ENCODE measurements at places on chromosomes 16 and 17.

GRCh38 chr17:10109146-10109545 is 89.3 kb downstream of the GAS7 start:
- no peak for DNase-seq

GRCh38 chr16:140175-140857 is 1.8 kb upstream of the NPRL3 start:
- DNase-seq: no peak

- no peak for DNase-seq
Observed at GRCh38 chr17:44268709-44269534, 987 bp upstream of the SLC4A1 start.

- DNase-seq: no peak
Observed at GRCh38 chr17:74571621-74572270, 4.4 kb upstream of the CD300H start.

- no peak for DNase-seq
Observed at GRCh38 chr17:82489117-82489516, 30.4 kb upstream of the FOXK2 start.

- no peak for DNase-seq
Observed at GRCh38 chr16:84740596-84741116, 40.9 kb downstream of the USP10 start.

DNA sequence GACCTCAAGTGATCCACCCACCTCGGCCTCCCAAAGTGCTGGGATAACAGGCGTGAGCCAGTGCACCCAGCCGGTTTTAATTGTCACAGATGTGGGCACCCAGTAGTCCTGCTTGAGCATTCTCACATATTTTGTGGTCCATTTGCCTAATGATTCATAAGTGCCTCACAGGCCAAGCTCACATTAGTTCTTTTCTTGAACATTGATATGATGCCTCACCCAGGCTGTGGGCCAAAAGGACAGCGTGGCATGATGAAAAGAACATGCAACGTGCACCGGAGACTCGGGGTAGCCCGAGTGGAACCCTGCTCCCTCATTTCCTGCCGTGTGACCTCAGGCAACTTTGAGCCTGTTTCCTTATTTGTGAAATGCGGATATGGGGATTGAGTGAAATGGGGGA is 181.9 kb downstream of the SNX29 start:
- DNase-seq: no peak

- DNase-seq: no peak
Observed at GRCh38 chr17:7208027-7208571, 11.5 kb downstream of the DLG4 start.

GRCh38 chr17:57985675-57985974 is 2.4 kb downstream of the VEZF1 start:
- no peak for DNase-seq

DNA sequence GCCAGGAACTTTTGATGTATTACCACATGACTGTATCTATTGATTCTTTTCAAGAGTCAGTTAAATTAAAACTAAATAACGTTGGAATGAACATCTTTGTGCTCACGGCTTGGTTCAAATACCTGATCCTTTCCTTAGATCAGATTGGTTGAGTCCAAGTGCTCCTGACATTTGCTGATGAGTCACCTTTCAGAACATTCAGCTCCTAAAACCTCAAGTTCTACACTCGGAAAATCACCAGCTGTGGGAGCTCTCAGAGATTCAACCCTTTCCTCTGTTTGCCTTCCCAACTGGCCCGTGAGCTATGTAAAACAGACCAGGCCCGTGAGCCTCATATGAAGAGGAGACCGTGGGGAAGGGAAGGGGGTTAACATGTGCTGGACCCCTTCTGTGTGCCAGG is 68.1 kb downstream of the RTN4RL1 start:
- no peak for DNase-seq

DNA sequence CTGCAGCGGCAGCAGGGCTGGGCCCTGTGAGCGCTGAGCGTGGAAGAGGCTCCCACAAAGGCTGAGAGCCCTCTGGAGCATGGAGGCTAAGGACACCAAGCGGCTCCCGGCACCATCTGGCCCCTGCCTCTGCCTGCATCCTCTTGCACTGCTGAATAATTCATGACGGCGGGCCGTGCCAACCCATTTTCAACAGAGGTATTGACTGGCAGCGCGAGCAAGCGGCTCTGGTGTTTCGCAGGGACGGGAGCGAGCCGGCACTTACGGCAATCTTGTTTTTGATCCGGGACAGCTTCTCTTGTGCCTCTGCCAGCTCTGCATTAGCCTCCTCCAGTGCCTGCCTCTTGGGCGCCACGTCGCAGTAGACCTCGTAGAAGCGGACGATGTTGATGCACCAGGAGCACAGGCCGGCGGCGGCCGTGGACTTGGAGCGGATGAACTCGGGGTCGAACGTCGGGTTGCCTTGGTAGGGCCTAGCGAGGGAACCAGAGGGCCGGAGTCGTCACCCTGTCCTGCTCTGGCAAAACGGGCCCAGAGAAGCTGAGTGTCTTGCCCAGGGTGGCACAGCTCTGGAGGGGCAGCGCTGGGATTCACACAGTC is 80.4 kb downstream of the PGS1 start:
- no peak for DNase-seq

DNA sequence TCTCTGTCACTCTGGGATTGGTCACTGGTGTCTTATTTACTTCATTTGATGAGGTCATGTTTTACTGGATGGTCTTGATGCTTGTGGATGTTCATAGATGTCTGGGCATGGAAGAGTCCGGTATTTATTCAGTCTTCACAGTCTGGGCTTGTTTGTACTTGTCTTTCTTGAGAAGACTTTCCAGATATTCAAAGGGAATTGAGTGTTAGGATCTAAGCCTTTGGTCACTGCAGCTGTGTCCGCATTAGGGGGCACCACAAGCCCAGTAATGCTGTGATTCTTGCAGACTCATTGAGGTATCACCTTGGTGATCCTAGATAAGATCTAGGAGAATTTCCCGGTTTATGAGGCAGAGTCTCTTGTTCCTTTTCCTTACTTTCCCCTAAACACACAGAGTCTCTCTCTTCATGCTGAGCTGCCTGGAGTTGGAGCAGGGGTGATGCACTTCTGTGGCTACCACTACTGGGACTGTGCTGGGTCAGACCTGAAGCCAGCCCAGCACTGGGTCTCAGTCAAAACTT is 214.7 kb downstream of the SPECC1 start:
- no peak for DNase-seq

DNA sequence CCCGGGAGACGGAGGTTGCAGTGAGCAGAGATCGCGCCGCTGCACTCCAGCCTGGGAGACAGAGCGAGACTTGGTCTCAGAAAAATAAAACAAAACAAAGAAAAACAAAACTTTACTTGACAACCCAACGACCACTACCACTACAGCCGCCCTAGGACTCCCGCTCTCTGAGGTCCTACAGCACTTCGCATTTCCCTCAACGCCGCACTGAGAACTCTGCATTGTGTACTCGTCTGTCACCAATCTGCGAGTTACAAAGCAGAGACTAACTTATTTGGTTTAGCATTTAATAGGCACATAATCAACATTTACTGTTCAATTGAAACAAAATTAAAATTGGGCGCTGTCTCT is 479 bp upstream of the ZNF207 start:
- DNase-seq: no peak

DNA sequence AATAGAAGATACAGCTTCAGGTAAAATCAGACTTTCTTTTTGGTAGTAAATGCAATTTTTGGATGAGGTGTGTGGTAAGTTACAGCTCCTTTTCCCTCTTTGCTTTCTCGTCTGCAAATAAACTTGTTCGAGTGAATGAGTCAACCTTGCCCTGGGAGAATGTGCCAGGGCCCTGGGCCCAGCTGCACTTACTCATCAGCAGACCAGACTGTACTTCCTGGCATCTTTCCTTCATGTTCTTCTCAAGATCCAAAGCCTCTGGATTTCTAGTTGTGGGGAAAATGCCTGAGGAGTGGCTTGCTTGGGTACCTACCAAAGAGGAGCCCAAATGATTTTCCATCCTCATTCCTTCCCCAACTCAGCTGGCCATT is 5.4 kb upstream of the G6PC1 start:
- no peak for DNase-seq

GRCh38 chr17:73476890-73477350 is 165.1 kb upstream of the CDC42EP4 start:
- DNase-seq: no peak

GRCh38 chr17:15944759-15945526 is at the start of gene ADORA2B:
Gene ADORA2B (plus strand): TSS chr17:15945130. CDS start chr17:15945249, 119 bp downstream.
- DNase-seq: no peak

DNA sequence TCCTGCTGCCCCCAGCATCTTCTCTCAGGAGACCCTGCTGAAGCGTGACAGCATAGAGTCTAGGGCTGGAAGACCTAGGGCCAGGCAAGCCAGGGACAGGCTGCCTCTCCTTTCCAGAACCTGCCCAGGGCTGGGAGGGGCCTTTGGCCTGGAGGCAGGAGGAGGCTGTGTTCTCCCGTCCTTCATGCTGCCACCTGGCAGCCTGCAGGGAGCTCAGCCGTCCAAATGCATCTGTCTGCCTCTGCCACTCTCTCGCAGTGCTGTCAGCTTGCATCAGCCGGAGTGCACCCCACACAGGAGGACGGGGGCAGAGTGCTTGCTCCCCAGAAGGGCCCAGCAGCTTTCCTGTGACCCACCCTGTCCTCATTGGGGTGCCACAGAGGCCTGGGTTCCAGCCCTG is 31.3 kb downstream of the ARHGAP23 start:
- no peak for DNase-seq

DNA sequence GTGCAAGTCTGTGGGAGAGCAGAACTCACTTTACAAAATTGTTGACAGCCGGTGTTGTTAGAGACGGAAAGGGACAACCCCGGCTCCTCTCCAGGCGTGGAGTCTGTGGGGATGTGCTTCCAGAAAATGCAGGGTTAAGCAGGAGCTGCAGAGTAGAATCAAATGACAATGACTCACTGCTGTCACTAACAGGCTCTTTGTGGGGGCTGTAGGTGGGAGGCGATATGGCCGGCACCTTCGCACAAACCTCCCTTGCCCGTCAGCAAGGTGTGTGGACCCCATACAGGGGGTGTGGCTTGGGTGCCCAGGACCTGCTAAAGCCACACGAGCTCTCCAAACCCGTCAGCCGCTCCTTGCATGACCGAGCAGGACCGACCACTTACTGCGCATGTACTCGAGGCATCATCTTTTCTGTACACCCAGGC is 5.8 kb downstream of the PDK2 start:
- no peak for DNase-seq

DNA sequence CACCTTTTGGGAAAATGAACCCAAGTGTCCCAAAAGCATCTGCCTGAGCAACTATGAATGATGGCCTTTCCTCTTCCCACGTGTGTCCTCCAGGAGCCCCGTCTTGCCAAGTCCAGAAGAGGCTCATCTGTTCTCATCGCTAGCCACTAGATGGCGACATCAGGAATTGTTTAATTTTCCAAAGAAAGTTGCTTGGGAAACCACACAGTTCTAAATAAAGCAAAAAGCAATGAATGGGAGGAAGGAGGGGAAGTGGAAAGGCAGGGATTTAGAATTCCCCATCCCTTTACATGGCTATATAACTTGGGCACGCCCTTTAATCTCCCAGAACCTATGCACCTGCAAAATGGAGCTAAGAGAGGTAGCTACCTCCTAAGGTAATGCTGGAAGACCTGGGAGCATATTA is 9.0 kb upstream of the CDH5 start:
- DNase-seq: no peak

DNA sequence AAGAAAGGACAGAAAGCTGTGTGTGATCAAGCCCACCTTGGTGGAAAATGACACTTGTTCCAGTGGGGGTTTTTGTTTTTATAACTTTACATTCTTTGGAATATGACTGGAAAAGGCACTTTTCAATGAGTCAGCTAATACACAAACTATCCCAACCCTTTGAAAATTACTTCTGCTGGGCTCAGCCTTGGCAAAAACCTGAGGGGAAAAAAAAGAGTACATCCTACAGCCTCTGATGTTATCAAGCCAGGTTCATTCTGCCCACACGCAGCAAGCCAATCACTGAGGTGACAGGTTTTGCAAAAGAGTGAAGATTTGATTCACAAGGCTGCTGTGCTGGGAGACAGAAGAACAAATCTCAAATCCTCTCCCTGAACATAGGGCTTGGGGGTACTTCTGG is 484.5 kb upstream of the ERCC4 start:
- no peak for DNase-seq

GRCh38 chr16:4081047-4081446 is 35.2 kb downstream of the ADCY9 start:
- DNase-seq: no peak

DNA sequence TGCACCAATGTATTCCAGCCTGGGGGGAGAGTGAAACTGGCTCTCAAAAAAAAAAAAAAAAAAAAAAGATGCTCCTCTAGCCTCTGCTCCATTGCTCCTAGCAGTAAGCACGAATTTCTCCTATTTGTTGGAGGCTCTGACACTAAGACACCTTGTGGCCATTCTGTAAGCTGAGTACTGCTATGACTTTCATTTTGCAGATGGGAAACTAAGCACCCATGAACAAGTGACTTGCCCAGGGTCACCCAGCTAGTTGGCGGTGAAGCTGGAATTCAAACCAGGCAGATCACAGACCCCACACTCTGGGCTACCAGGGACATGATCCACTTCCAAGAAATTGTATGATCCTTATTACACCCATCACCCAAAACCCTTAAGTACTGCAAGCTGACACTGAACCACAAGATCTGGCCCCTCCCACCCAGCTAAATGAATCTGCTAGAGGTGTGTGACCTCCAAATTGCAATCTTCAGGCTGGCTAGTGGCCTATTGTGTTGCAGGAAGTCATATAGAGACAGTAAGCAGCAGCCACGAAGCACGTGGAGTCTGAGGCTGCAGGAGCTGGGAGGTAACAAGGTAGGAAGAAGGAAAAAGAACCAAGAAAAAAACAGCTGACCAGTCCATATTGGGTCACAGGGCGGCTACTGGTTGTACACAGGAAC is 209.4 kb downstream of the XYLT1 start:
- no peak for DNase-seq

GRCh38 chr17:48352630-48353029 is 77.4 kb downstream of the SKAP1 start:
- no peak for DNase-seq

DNA sequence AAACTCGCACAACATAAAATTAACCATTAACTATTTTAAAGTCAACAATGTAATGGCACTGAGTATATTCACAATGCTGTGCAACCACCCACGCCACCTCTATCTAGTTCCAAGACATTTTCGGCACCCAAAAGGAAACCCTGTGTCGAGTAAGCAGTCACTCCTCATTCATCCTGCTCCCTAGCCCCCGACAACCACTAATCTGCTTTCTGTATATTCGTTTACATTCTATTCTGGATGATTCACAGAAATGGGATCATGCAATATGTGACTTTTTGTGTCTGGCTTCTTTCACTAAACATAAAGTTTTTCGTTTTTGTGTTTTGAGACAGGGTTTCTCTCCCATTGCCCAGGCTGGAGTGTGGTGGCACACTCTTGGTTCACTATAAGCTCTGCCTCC is 42.2 kb upstream of the HAPSTR1 start:
- DNase-seq: no peak

Data from GF-D8 (cell line).